CD4-positive, alpha-beta T cell treated with Interleukin-4 for 4 hours (primary cell): ENCODE measurements at places on chromosomes 5 and 9.

DNA sequence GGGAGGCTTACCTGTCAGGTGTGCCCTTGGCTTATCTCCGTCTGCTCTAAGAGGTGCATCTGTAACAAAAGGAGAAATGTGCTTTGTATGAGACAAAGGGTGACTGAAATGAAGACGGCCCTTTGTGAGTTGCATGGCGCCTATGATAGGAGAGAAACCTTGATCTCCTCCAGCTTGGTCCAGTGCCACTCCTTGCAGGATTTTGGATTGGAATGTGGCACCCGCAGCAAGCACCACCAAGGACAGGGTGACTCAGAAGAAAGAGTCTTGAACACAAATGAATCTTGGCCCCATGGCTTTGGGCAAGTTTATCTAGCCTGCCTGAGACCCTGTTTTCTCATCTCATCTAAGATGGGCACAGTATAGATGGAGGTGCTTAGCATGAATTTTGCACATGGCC is 13.4 kb downstream of the TNFSF15 start:
- DNase-seq: no peak

- no peak for DNase-seq
These were observed 9.8 kb downstream of the TGFBI start for GRCh38 chr5:136038635-136039034.

- DNase-seq: no peak
These were observed 14.3 kb downstream of the TTC1 start for GRCh38 chr5:160023007-160023907.

DNA sequence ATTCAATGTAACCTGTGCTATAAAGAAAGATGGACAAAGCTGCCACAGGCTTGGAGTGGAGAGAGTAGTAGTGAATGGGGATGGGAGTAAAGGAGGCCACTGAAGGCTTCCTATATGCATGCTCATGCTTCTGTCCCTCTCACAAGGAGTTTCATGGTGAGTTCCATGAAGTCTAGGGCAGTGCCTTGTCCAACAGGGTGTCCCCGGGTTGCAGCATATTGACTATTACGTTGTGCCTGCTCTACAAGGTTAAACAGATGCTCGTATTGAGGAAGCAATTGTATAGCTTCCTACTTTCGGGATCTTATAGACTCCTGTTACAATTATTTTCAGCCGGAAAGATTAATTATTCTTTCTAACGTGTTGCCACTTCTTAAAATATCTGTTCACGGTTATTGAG is 129.1 kb upstream of the PIK3R1 start:
- DNase-seq: no peak

GRCh38 chr5:121872856-121873255 is 21.2 kb downstream of the FTMT start:
- DNase-seq: no peak

DNA sequence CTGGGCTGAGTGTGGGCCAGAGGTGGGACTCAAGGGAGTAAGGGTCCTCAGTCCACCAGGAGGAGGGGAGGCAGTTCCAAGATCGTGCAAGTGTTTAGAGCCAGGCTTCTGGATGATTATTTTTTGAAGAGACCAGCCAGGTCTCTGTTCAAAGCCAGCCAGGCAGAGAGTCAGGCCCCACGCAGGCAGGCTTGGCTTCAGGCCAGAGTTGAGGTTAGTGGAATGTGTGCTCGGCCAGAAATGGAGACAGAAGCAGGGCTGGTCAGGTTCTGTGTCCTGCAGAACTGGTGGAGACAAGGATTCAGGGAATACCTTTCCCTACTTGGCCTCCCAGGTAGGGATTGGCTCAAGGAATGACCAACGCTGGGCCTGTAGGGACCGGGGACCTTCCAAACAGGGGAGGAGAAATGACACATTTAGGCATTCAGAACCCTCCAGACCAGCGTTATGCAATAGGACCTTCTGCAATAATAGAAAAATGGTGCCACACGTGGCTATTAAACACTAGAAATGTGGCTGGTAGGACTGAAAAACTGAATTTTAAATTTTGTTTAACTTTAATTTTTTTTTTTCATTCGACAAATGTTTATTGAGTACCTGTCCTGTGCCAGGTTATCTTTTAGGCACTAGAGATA is 106.2 kb downstream of the CMYA5 start:
- DNase-seq: no peak

GRCh38 chr5:87069311-87069710 is 198.4 kb upstream of the RASA1 start:
- DNase-seq: no peak

DNA sequence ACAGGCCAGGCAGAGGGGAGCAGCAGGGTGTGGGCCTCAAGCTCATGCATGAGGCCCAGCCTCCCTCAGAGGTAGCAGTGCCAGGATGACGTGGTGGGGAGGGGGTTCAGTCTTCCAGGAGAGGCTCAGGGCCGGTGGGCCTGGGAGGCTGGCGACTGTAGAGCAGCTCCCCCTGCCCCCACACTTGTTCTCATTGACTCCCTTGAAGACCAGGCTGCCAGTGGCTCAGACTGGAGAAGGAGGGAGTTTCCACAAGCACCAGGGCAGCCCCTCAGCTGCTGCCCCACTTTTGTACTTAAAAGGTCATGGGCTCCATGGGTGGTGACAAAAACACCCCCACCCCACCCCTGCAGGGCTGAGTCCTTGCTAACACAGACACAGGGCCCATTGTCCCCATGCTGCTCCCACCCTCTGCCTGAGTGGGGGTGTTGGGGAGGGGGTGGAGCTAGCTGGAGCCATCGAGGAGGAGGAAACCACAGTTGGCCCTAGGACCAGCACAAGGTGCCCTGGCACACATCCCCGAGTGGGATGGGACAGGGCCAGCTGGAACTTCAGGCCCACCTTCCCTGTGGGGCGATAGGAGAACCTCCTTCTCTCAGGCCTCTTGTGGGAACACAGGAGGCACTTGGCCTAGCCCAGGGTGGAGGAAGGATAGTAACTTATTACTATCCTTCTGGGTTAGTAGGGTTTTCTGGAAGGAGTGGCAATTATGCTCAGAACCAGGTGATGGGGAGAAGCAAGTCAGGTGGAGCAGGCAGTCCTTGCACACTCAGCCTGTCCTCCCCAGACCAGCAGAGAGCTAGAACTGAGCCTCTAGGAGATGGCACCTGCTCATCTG is 10.7 kb downstream of the PDLIM4 start:
- DNase-seq: no peak

DNA sequence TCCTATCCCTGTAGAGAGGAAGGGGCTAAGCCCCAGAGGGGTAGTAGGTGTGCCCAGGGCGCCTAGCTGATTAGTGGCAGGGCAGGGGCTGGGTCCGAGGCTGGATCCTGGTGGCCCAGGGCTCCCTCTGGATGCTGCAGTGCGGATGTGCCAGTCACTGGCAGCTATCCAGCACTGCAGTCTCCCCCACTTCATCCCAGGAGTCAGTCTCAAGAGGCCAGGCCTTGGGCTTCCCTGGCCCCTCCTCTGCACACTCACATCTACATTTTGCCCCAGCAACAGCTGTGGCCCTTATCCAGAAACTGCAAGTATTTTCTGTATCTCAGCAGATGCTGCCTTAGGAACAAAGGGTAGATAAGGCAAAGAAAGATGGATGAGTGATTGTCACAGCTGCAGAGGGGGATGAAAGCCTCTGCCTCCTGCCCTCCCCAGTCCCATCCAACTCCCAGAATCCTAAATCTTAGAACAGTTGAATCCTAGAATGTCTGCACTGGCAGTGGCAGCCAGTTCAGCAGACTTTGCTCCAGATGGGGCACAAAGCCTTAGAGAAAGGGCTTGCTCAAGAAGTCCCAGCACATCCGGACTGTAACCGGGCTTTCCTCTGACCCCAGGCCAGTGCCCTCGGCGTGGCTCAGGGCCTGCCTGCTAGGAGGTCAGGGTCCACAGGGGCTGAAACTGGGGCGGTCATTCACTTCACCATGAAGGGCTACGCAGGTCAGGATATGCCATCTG is 1.6 kb downstream of the ANXA6 start:
- no peak for DNase-seq

DNA sequence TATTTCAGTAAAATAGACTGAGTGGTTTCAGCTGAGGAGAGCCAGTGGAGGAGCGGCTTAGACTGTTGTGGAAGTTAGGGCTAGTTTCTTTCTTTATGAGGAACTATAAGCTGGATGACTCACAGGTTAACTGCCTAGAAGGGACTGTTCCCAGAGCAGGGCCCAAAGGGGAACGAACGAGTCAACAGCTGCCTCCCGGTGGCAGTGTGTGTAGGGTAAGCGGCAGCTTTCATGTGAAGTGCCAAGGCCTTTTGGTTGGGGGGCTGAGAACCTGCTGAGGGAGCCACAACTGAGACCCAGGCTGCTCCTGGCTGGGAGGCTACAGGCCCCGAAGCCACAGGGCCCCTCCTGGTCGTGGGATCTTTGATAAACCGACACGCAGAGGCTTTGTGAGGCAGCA is 7.0 kb downstream of the SQSTM1 start:
- peak; percentile 42 for DNase-seq

GRCh38 chr5:35902046-35902672 is 36.3 kb downstream of the CAPSL start:
- peak; percentile 63 for DNase-seq

DNA sequence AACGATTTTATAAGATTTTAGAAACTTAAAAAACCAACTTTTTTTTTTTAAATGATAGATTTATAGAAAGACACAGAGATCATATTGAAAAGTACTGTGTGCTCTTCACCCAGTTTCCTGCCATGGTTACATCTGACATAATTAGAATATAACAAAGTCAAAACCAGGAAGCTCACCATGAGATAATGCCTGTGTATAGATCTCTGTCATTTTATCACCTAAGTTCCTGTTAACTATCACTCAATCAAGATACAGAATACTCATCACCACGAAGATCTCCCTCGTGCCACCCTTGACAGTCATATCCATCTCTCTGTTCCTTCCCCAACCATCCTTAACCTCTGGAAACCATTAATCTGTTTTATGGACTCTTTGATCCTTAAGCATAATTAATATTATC is 39.1 kb downstream of the POC5 start:
- DNase-seq: peak; percentile 33

DNA sequence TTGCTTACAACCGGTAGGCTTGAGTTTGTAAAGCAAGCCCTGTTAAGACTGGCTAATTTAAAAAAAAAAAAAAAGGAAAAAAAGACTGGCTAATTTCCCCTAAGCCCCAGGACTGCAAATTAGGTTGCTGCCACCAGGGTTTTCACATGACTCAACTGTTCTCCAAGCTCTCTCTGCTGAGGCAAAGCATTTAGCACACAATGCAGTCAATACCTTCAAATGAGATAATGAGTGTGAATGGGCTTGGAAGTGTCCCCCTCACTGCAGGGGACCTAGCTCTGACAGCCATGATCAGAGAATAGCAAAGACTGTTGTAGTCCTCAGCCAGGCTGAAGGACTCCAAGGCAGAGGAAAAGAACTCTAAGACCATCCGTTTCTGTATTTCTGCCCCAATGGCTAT is 42.8 kb upstream of the ZSWIM6 start:
- DNase-seq: no peak

DNA sequence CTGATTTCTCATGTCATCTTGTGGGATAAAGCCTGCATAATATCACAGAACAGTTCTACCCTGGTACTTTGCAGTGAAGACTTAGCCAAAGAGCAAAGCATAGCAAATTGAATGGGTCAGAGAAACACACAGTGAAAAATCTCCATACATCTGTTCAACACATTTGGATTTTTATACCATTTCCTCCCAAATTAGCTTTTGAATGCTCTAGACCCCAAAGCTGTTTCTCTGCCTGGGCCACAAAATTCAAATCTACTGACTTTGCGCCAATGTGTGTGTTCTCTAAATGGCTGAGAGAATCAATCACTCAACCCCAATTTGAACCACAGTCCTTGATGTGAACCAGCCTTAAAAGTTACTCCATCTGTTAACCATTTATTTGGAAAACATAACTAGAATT is 236.9 kb upstream of the NFIL3 start:
- DNase-seq: no peak
